ENCODE measurements at places on chromosomes 2 and 18. TPM values are rescaled to one million over a fixed set of nuclear protein-coding genes. Genes with fewer than 3 reads are reported as not detected.

EPG5 gene
- 28.4 TPM for total RNA-seq

RND3 gene
- total RNA-seq, result 24.9 TPM

DNA sequence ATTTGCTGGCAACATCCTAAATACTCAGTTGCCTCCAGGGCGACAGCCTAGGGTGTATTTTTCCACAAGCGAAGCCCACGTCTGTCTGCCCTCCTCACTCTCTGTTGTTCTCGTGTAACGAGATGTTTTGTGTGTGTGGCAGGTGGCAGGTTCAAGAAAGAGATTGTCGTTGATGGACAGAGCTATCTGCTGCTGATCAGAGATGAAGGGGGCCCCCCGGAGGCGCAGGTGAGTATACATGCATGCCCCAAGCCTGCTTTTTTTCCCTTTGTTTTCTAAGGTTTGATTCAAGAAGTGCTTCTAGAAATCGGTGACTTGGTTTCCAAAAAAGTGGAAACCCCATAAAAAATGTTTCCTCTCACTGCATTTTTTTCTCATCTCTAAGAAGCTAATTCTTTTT, 247.0 kb downstream of the AGAP1 start:
- DNase-seq, result no peak
- H3K36me3 ChIP-seq, result no peaks in the 10 kb centered on the region
- H3K4me1 ChIP-seq, result no peaks in the 10 kb centered on the region
- H3K27ac ChIP-seq, result no peak overlapping the region

GRCh38 chr2:231713730-231714638, 5.7 kb downstream of the PTMA start:
- no peaks in the 10 kb centered on the region for H3K27me3 ChIP-seq
- H3K36me3 ChIP-seq, result peaks cover 3% of the 10 kb centered on the region
- no peak overlapping the region for H3K4me3 ChIP-seq

ERBB4 gene
- total RNA-seq, result 42.0 TPM

- H3K4me1 ChIP-seq, result peaks cover 4% of the 10 kb centered on the region
- H3K27me3 ChIP-seq, result no peaks in the 10 kb centered on the region
- no peak overlapping the region for H3K4me3 ChIP-seq
- H3K36me3 ChIP-seq, result no peaks in the 10 kb centered on the region
- H3K27ac ChIP-seq, result no peak overlapping the region
These were observed 146.9 kb downstream of the ANKRD44 start for GRCh38 chr2:197163712-197164140.

DNA sequence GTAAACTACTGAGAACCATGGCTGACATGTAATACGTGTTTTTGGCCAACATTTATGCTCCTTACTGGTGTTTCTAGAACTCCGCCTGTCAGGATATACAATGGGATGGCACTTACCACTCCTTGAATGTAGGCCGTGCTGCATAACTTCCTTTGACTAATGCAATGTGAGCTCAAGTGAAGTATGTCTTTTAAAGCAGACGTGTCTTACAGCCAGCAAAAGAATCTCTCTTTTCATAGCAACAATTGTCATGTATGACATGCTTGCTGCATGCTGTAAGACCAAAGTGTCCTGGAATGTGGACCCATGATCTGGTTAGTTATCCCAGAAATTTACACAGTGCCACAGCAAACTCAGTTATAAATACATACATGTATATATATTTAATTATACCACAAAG, 1202.7 kb upstream of the PIK3C3 start:
- H3K27me3 ChIP-seq, result no peaks in the 10 kb centered on the region
- H3K4me3 ChIP-seq, result no peak overlapping the region
- no peak for DNase-seq
- no peaks in the 10 kb centered on the region for H3K4me1 ChIP-seq
- no peaks in the 10 kb centered on the region for H3K36me3 ChIP-seq

- no peak overlapping the region for H3K4me3 ChIP-seq
- H3K27ac ChIP-seq, result no peak overlapping the region
- no peak for DNase-seq
- H3K27me3 ChIP-seq, result no peaks in the 10 kb centered on the region
- H3K36me3 ChIP-seq, result no peaks in the 10 kb centered on the region
These were observed 365.1 kb upstream of the NETO1 start for GRCh38 chr18:73232933-73233332.

TMEM178A gene
- total RNA-seq, result 5.0 TPM

CHRNA1 gene
- not detected for total RNA-seq

- DNase-seq, result no peak
- H3K27me3 ChIP-seq, result no peaks in the 10 kb centered on the region
- H3K4me3 ChIP-seq, result no peak overlapping the region
These were observed 340.3 kb downstream of the PLCL1 start for GRCh38 chr2:198144660-198145059.

DNA sequence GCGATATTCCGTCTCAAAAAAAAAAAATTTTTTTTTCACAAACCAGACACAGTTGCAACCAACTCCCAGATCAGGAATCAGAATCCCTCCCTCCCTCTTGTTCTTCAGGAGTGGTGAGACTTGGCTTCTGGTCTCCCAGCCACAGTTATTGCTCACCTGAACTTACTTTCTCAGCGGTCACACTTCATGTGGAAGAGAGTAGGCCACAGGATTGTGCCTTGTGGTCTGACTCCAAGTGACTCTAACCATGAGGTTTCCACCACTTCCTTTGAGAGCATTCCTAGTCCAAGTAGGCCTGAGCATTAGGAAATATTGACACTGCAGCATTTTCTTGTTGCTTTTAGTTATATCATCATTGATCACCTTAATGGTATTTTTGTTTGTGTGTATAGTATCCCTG, 12.1 kb downstream of the FMNL2 start:
- H3K27me3 ChIP-seq, result no peaks in the 10 kb centered on the region
- H3K36me3 ChIP-seq, result no peaks in the 10 kb centered on the region
- DNase-seq, result no peak
- no peaks in the 10 kb centered on the region for H3K4me1 ChIP-seq
- H3K4me3 ChIP-seq, result no peak overlapping the region

GRCh38 chr18:60358516-60358915, 14.1 kb downstream of the MC4R start:
- H3K27ac ChIP-seq, result no peak overlapping the region
- no peaks in the 10 kb centered on the region for H3K27me3 ChIP-seq
- no peaks in the 10 kb centered on the region for H3K36me3 ChIP-seq
- no peak overlapping the region for H3K4me3 ChIP-seq

GRCh38 chr18:21275645-21276044, 33.6 kb downstream of the GREB1L start:
- no peaks in the 10 kb centered on the region for H3K36me3 ChIP-seq
- no peak overlapping the region for H3K4me3 ChIP-seq
- no peak for DNase-seq
- no peaks in the 10 kb centered on the region for H3K27me3 ChIP-seq
- H3K4me1 ChIP-seq, result no peaks in the 10 kb centered on the region
- no peak overlapping the region for H3K27ac ChIP-seq

DNA sequence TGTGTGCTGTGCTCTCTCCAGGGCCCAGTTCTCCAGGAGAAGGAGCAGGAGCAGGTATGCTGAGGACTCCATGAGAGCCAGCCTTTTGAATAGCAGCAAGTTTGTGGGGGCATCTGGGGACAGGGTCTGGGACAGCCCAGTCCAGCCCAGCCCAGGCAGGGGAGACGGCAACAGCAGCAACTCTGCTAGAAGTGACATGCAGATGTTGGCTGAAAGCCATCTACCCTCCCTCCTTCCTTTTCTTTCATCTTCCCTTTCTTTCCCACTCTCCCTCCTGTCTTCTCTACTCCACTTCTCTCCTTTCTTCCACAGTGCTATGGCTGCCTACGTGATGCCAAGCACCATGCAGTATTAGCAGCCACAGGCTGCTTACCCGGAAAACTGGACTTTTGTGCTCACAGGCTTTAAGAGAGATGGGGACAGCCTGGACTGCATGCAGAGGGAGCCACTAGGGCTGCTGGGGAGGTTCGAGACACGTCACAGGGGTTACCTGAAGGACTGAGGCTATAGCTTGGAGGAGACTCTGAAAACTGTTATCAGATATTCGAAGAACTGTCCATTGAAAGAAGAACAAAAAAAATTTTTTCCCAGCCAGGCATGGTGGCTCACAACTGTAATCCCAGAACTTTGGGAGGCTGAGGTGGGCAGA, 23.8 kb upstream of the YWHAQ start:
- no peaks in the 10 kb centered on the region for H3K4me1 ChIP-seq
- H3K4me3 ChIP-seq, result no peak overlapping the region
- H3K36me3 ChIP-seq, result no peaks in the 10 kb centered on the region
- H3K27ac ChIP-seq, result no peak overlapping the region
- DNase-seq, result peak; percentile 9

GRCh38 chr18:23369266-23369665, 83.8 kb upstream of the RIOK3 start:
- H3K27ac ChIP-seq, result peak overlapping the region; percentile 9
- no peak for DNase-seq
- peaks cover 3% of the 10 kb centered on the region for H3K4me1 ChIP-seq
- H3K27me3 ChIP-seq, result no peaks in the 10 kb centered on the region

GRCh38 chr2:460861-461260, 173.0 kb upstream of the ALKAL2 start:
- H3K4me3 ChIP-seq, result no peak overlapping the region
- DNase-seq, result no peak
- peaks cover 3% of the 10 kb centered on the region for H3K27me3 ChIP-seq
- no peaks in the 10 kb centered on the region for H3K4me1 ChIP-seq

EGR4 gene
- total RNA-seq, result not detected

MAB21L4 gene
- total RNA-seq, result not detected

Data from aorta (tissue), 5 donors.